Activated gamma-delta T cell (primary cell): ENCODE measurements at places on chromosomes 7 and 10.

GRCh38 chr10:46019569-46020343 lies 10.7 kb downstream of the NCOA4 start:
- DNase-seq, result no peak

- DNase-seq, result no peak
Observed at GRCh38 chr10:127648885-127649284, 88.1 kb upstream of the FOXI2 start.

- no peak for DNase-seq
Observed at GRCh38 chr10:93865794-93866425, 27.9 kb upstream of the SLC35G1 start.

GRCh38 chr10:10432296-10433035 lies 585.2 kb upstream of the CELF2 start:
- no peak for DNase-seq

DNA sequence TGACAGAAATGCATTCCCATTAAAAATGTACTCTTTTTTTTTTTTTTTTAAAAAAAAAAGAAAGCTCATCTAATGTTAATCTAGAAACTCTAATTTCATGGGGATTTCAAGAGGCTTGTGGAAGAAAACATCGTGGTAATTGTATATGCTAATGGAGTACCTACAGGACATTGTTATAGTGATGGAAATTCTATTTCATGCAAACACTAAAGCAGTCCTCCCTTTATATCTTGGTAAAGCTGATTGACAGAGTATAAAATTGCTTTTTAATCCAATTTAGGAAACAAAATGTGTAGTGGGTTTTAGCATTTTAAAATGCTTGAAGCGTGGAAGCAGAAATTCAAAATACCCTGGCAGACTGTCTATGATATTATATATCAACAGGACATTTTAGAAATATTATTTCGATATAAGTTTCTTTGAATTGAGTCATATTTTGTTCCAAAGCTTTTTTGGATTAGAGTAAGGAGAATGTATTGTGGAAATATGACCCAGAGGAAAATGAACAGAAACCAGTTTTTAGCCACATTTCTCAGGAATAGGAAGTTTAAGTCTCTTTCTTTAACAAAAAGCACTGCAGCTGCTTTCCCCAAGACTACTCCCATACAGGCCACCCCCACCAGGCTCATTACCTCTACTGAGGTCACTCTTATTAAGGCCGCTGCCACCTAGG lies 121.9 kb downstream of the WNT2 start:
- DNase-seq, result no peak

DNA sequence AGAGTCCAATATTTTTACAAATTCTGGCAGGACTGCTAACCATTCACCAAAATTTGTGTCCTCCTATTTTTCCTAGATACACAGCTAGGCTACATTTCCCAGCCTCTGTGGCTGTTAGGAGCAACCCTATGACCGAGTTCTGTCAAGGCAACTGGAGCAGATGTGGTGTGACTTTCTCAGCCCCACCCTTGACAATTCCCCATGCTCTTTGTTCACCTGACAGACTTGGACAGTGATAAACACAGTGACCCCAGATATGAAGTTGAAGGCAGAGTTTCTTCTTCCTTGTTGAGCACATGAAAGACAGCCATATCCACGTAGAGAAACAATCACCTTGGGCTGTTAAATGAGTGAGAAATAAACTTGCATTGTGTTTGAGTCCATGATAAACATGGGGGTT lies 1162.1 kb downstream of the SORCS3 start:
- no peak for DNase-seq

DNA sequence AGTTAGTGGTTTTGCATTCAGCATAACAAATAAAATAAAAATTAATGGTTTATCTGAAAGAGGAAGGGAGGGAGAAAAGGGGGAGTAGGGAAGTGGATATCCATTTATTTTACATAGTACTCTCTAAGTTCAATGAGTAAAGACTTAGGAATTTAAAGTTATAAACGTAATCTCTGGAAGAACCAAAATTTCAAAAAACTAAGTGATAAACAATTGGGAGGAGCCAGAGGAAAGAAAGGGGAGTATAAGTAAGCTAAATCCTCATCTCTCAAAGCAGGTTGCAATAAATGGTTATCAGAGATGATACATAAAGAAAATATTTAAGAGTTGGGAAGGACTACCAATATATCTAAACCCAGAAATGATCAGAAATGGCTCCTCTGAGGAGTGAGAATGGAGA lies 46.4 kb downstream of the ANK3 start:
- DNase-seq, result no peak

DNA sequence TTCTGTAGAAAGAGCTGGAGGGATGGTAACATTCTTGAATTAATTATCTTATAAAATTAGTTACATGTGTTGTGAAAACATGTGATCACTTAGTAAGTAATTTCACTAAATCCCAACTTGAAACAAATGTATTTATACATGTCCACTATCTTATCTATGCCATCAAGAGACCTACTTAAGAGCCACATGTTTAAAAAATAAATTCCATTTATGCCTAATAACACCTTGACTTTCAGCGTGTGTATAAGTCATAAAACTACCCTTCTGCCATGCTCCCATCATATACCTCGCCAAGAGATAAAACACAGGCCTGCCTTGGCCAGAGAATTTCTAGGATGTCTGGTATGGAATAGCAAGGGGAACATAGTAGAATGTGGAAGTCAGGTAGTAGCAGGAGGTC lies 37.3 kb downstream of the LIPJ start:
- DNase-seq, result no peak

DNA sequence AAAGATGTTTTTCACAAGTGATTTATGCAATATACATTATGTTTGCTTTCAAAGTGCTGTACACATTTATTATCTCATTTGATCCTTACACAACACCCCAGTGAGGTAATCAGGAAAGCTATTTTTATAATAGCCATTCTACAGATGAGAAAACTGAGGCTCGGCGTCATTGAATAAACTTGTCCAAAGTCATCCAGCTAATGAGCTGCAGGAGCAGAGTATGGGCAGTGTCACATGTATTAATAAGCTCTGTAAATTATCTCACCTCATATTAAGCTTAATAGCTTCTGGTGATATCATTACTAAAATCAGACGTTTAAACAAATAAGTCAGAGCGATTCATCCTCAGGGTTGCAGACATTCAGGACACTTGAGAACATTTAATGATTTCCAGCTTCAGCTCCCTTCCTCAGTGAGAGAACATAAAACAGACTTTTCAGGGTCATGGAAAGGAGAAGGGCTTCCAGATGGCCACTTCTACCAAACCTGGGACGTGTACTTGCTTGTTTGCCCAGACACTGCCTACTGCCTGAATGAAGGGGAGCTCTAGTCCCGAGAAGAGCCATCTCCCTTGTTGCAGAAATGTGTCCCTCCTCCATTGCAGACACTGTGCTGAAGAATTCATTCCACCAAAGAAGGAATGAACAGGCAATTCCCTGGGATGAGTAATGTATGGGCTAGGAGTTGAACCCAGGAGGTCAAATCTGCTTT lies 20.5 kb upstream of the FZD1 start:
- no peak for DNase-seq

DNA sequence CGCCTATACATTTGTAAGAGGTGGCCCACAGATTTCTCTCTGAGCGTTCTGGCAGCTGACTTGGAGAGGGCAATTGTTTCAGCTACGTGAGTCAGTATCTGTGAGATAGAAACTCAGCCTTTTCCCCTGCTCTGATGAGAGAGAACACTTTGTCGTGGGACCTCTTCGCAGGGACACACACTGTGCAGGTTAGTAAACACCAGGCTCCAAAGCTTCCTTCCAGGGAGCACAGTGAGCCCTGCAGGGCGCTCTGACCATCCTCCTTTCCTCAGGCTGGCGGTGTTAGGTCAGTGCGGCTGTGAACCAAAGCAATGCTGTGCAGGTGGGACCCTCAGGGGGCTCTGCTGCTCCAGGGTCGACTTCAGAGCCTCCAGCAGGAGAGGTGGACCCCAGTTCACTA lies 152.2 kb upstream of the TCF7L2 start:
- DNase-seq, result no peak

DNA sequence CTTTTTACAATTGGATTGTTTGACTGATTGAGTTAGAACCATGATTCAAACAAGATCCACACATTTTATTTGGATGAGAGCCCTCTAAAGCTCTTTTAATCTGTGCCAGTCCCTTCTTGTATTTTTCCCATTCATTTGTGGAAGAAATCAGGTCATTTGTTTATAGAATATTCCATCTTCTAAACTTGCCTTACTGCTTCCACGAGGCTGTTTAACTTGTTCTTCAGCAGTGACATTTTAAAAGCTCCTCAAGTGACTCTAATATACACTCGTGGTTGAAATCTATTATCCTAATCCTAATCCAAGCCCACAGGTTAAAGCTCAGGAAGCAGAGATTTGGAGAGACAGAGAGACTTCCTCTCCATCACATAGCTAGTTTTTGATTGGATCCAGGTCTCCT lies 155.4 kb upstream of the SVIL start:
- no peak for DNase-seq

GRCh38 chr10:70119197-70119596 lies 13.4 kb downstream of the AIFM2 start:
- no peak for DNase-seq
